H54 (cell line): ENCODE measurements at places on chromosomes 2 and 18.

GRCh38 chr2:178700922-178701342 is 106.3 kb downstream of the TTN start:
- DNase-seq, result peak; percentile 14

GRCh38 chr2:158414538-158414937 is 42.0 kb downstream of the CCDC148 start:
- DNase-seq, result peak; percentile 8

DNA sequence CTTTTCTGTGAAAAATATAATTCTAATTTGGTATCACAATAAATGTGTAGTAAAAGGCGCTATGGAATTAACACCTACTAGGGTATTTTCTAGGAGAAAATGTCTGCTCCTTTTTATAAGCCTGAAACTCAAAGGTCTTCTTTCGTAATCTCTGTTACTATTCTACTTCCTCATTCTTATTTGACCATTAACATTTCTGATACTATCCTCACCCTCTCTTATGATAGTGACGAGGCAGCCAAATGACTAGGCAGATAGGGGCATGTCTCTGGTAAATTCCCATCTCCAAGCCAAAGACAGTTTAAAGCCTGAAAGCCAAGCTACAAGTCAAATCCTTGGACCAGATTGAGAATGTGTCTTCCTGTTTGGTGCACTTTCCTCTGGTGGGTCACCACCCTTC is 251.7 kb downstream of the LRRTM4 start:
- DNase-seq, result no peak

DNA sequence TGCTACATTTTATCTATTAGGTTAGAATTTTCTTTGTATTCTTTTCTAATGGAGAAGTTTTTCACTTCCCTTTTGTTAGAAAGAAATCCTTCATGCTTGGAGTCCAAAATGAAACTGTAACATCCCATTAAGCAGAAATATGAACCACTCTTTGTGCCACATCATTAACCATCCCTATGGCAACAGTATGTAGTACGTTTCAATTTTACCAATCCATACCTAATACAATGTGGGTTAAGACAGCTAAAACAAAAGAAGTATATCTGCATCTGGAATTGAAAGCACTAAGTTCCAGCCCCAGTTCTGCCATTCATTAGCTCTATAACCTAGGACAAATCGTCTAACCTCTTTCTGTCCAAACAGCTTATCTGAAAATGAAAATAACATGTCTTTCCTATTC is 409.2 kb upstream of the SPHKAP start:
- DNase-seq, result no peak

GRCh38 chr2:170815746-170816503 is 762 bp upstream of the GAD1 start:
- DNase-seq, result peak; percentile 53

GRCh38 chr2:142095647-142096046 is 35.2 kb downstream of the LRP1B start:
- no peak for DNase-seq

DNA sequence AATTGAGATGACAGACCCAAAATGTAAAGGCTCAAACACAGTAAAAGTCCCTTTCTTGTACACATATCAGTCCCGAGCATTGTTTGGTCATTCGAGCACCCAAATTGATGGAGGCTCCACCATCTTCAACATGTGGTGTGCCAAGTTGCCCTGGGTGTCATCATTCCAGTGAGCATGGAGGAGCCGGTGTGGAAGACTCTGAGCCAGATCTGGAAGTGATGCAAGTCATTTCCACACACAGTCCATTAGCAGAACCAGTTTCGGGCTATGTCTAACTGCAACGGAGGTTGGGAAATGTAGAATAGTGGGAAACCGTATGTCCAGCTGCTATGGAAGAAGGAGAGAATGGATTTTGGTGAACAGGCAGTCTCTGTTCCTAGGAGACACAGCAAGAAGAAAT is 40.9 kb upstream of the BZW1 start:
- no peak for DNase-seq

DNA sequence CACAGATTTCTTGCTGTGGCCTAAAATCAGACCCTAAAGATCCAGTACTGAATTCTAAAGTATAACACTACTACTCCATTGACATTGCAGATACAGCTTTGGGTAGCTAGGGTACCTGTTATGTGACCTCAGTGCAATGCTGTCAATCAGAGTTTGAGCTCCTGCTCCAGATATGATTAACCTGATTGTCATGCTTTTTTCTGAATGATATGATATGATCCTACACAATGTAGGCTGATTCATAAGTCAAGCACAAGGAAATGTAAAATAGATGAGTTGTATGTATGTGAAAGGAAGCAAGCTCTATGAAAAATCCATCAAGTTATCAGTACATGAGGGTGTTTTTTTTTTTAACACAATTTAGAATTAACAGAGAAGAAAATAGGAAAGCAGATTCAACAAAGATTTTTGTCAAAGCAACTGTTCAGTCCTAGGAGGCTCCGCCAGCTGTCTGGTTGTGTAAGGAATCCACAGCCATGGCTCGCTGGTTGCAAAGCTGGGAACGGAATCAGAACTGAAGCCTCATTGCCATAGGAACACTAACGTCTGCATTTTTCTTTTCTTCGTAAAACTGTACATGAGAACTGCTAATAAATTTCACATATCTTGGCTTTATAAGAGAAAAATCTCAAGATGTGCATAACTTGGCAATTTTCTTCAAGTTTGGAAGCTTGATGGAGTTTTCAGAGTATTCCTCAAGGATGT is 52.9 kb downstream of the NR4A2 start:
- DNase-seq, result no peak

- DNase-seq, result no peak
These were observed 198.2 kb downstream of the ZFP36L2 start for GRCh38 chr2:43028188-43028587.

GRCh38 chr2:44550561-44550960 is 188.8 kb downstream of the CAMKMT start:
- DNase-seq, result no peak

DNA sequence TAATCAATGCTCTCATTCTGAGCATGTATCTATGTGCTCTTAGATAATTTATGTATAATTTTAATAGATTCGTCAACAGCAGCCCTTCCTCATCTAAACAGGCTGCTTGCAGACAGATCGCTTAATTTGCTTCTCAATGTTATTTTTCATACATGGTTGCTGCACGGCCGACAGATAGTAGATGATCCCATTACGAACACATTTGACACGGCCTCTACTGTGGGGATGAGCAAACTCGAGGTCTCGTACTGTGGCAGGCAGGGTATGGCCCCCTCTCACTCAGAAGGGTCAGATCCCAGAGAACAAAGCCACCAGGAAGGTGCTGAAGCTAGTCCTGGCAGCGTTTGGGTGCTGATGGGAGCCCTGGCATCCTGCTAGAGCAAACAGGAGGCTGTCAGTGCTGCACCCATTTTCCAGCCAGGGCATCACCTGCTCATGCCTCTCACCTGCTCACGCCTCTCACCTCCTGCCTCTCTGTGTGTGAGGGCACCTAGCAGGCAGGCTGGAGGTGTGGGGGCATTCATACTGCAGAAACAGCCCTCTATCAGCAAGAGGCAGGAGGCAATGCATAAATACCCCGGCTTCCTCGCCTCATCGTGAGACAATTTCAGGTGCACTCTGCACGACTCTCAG is 80.0 kb downstream of the KLHL29 start:
- DNase-seq, result no peak

DNA sequence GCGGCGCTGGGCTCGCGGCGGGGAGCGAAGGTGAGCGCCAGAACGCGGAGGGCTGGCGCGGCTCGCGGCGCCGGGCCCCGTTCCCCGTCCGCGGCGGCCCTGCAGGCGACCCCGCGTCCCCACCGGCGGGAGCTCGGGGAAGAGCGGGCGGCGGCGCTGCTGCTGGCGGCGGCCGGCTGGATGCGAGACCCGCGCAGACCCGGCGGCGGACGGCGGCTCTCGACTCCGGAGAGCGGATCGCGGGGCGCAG is 213 bp downstream of the DOK6 start:
- DNase-seq, result no peak

DNA sequence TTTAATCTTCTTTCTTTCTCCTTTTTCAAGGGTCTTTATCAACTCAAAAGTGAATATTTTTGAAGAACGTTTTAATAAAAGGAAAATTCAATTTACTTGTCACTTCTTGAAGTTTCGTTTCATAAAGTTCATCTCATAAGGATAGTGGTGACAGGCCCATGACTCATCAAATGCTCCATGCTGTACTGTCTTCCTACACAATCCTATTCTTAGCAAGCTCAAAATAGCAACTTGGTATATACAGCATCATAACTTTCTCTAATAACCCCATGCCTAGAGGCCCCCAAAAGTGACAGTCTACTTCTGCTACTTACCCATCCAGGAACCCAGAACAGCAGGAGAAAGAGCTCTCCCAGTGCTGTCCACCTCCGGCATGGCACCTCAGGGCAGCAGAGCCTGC is 7.7 kb downstream of the FBXO15 start:
- DNase-seq, result no peak

- DNase-seq, result no peak
These were observed 20.4 kb upstream of the BCL2 start for GRCh38 chr18:63339920-63340484.

- DNase-seq, result no peak
These were observed 185.9 kb upstream of the TPO start for GRCh38 chr2:1227274-1227900.

GRCh38 chr2:144937910-144938709 is 418.2 kb upstream of the ZEB2 start:
- no peak for DNase-seq

GRCh38 chr2:189592353-189592984 is 11.9 kb upstream of the SLC40A1 start:
- no peak for DNase-seq

DNA sequence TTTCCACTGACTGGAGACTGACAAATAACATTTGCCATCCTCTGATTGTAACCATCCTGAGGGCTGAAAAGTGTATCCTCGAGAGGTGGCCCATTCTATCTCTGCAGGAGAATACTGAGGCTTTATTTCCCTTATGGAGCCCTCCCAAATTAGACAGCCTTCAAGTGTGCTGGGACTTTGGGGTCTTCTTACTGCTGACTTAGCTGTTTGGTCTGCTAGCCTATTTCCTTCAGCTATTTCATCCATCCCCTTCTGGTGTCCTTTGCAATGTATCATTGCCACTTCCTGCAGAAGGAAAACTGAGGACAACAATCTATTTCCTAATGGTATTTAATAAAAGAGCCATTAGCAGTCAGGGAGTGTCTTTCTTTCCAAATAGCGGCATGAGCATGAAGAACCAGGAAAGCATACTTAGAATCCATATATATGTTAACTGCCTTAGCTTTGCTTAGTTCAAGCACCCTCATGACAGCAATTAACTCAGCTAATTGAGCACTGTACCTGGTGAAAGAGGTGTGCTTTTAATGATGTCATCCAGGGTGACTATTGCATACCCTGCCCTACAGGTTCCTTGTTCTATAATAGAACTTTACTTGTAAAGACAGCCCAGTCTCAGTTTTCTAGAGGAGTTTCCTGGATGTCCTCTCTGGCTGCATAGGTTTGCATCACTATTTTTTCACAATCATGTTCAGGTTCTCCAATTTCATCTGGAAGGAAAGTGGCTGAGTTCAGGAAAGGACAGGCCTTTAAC is 24.0 kb downstream of the CMPK2 start:
- no peak for DNase-seq

GRCh38 chr2:96867756-96868554 is 1.9 kb downstream of the SEMA4C start:
- DNase-seq, result no peak

DNA sequence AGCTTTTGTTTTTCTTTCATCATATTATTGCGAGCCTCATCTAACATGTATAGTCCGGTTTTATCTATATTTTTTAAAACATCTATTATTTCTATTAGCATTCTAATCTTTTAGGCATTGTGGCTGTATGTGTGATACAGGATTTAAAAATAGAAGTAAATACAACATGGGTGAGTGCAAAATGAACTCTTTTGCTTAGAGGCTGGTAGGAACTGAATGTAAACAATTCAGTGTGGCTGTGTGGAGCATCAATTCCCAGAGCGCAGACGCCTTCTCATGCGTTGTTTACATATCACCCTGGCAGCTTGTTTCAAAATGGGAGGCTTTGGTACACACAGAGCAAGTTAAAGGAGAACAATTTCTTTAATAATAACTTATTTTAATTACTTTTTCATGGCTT is 836 bp downstream of the DTNA start:
- no peak for DNase-seq

GRCh38 chr2:223654384-223654915 is 52.3 kb upstream of the SCG2 start:
- DNase-seq, result no peak

GRCh38 chr2:61762292-61762691 is 91.6 kb downstream of the FAM161A start:
- DNase-seq, result no peak

- no peak for DNase-seq
These were observed 419.1 kb downstream of the SLC4A3 start for GRCh38 chr2:220046507-220046906.

DNA sequence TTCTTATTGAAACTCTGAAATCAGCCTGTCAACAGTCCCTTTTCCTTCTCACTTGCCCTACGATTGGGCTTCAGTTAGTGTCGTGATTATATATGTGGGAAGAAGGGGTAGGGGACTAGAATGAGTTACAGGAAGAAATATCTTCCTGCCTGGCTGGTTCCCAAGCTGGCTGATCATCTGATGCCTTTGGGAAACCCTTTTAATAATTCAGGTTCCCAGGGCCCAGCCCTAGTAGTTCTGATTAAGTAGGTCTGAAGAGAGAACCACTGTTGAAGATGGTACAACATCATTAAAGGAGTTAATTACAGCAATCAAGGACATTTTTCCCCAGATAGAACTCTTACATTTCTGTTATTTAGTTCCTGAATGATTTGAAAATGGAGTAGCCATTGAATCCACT is 110.1 kb upstream of the EML6 start:
- DNase-seq, result no peak

GRCh38 chr2:165009466-165009865 is 54.1 kb upstream of the SLC38A11 start:
- no peak for DNase-seq

DNA sequence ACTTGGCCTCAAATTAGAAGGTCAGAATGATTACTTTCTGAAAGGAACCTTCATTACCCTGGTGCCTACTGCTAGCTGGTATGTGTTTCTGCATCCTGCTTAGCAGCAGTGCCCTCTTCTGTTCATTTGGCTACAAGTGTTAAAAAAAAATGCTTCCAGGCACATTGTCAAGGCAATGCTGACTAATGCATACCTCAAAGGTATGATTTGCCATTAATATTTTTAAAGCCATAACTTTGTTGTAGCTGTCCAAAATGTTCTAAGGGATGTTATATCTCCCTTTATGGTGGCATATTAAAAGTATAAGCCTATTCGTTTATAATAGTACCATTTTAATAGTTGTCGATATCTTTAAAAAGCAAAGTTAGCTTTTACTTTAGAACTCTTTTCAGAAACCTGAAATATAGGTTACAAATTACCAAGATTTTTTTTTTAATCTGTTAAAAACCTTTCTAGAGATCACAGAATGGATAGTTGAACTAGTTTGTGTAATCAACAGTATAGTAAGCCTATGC is 52.0 kb upstream of the FAM171B start:
- peak; percentile 21 for DNase-seq

- DNase-seq, result no peak
These were observed 16.9 kb downstream of the SLC66A2 start for GRCh38 chr18:79934311-79935097.
